ENCODE measurements at places on chromosomes 3 and 15. TPM values are rescaled to one million over a fixed set of nuclear protein-coding genes. Genes with fewer than 3 reads are reported as not detected.
A peak's percentile ranks its signal among the peaks of the same experiment; 100 is the strongest.

SGO1 gene
- polyA plus RNA-seq, result 7.7 TPM

SLC9C1 gene
- 1.1 TPM for polyA plus RNA-seq

ACY1 gene
- polyA plus RNA-seq, result 11.5 TPM

MUSTN1 gene
- 153 TPM for polyA plus RNA-seq

DNA sequence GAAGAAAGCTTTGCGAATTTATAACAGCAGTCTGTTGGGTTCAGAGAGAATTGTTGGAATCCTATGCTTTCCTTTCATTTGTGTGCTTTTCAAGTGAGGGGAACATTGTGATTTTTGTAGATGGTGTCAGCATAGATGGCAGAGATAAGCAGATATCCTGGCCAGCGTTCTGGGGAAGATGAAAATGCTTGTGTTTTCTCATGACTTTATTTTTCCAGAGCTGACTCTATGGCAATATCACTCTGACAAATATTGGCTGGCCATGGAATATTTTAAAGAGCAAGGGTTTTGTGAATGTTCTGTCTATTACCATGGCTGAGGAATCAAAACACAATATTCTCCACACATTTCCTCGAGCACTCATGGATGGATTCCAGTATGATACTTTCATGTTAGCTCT is 108.8 kb downstream of the MITF start:
- DNase-seq, result no peak

GRCh38 chr15:66746231-66746605 is 44.2 kb downstream of the SMAD6 start:
- no peak for DNase-seq

- no peak for DNase-seq
These were observed 46.9 kb upstream of the SLC24A5 start for GRCh38 chr15:48073881-48074280.

- peak; percentile 14 for DNase-seq
These were observed 53.7 kb downstream of the NMD3 start for GRCh38 chr3:161274691-161275298.

DNA sequence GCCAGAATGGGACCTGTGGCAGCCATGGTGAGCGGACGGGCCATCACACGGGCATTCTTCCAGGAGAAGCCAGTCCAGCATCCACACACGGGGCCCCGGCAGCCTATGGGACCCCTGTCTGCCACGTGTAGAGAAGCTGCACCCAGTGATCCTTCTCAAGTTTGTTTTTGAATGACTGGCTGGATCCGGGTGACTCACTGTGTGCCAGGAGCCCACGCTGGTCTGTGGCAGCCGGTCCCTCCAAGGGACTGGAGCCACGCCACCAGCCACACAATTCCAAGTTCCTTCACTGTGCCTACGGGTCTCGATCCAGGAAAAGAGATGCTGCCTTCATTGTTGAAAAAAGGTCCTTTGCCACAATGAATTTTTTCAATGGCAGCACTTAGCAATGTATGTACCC is 58.1 kb downstream of the ATP10A start:
- no peak for DNase-seq

DNA sequence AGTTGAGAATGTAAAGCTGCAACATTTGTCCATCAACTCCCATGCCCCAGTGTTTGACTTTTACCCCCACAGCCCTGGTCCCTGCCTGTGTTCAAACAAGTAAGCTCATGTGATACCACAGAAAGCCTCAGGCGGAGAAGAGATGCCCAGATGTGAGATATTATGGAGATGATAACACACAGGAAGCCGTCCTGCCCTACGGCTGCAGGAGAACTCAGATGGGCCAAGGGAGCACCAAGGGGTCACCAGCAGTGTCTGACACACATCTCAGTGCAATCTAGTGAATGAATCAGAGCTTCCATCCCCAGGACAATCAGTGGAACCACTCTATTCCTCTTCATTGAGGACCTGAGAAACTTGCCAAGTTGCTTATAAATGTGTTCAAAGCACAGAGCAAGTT is 14.0 kb upstream of the SPINK8 start:
- no peak for DNase-seq
